ENCODE measurements at places on chromosomes 1 and 21.
A peak's percentile ranks its signal among the peaks of the same experiment; 100 is the strongest.

GRCh38 chr1:77282187-77282865 is 507 bp downstream of the AK5 start:
- peak; percentile 53 for DNase-seq

GRCh38 chr1:71236503-71236902 is 155.7 kb upstream of the ZRANB2 start:
- no peak for DNase-seq

DNA sequence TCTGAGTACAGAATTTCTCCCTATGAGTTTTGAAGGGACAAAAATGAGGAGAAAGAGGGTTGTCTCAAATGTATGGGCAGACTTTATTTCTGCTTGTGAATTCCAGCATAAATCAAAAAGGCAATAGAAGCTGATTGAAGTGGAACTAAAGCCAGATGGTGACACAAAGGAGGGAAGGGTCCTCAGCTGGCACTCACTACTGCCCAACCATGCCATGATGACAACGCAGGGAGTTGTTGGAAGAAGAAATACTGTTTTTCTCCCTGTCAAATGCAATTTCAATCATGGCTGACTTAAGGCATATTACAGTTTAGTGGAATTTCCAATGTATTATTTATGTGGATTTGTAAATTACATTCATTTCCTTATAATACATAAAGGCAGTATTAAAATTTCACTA is 805.8 kb downstream of the ADGRL2 start:
- no peak for DNase-seq

DNA sequence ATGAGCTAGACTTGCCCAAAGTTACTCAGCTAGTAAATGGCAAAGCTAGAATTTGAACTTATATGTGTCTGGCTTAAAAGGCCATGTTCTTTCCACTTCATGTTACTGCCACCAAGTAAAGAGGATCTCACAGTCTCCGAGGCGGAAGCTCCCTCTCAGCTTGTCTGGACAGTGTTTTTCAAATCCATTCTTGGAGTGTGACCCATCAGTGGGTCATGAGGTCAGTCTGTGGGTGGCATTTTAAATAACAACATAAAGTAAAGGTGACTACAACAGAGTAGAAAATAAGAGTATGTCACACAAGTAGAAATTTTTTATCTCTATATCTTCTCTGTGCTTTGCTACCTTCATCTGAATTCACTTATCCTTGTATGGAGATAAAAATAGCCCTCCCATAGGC is 3.2 kb upstream of the HMGB4 start:
- DNase-seq, result no peak

GRCh38 chr1:246641394-246641793 is 75.1 kb downstream of the CNST start:
- no peak for DNase-seq

DNA sequence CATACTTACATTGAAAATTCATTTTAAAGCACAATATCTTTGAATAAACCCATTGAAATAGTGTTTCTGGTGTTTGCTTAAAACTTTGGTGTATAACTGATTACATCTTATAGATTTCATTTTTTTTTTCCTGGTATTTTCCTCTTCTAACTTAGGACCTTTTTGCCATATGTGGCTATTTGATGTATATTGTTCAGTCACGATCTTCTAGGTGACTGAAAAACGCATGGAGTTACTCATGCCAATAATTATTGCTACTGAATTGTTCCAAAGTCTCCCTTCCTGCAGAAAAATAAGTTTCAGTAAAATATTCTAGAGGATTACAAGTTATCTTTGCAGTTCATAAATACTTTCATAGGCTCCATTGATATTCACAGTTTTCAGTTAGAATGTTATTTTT is 22.9 kb upstream of the C1orf105 start:
- DNase-seq, result no peak
